CD4-positive, alpha-beta T cell treated with Interleukin-1 beta for 1 hour (primary cell): ENCODE measurements at places on chromosomes 7 and 10.

DNA sequence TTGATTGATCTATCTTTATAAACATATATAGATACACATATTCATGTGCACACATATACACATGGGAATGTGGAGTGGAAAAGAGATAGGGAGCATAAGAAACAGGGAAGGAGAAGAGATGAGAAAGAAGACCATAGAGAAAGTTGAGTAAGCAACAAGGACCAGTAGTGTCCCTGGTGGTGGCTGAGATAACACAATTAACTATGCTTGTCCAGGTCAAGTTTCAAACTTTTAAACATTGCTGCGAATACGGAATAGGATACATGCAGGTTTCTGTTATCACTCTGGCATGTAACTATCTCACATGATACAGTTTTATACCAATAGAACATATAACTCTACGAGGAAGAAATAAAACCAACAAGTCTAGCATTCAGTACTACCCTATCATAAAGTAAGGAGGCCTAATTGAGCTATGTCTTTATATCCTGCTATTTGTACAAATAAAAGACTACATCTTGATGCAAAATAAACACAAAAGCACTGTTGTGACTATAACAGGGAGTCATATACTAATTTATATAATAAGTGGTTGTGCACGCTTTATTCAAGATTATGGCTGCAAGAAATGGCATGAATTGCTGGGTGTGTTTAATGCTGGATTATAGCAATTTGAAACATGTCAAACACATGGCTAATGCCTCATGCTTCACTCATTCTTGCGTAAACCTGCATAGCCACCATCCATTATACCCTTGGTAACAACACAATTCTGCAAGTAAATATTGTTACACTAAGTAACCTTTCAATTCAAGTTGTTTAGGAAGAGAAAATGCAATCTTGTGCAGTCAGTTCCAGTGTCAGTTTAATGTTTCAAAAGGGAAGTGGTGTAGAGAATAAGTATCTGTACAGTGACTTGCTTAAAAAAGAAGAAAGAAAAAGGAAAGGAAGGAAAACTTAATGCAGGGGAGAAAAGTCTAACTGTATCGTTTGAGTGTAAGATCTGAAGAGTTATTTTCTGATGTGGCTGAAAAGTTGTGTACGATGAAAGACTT is 8.2 kb downstream of the FOXP2 start:
- no peak for DNase-seq

DNA sequence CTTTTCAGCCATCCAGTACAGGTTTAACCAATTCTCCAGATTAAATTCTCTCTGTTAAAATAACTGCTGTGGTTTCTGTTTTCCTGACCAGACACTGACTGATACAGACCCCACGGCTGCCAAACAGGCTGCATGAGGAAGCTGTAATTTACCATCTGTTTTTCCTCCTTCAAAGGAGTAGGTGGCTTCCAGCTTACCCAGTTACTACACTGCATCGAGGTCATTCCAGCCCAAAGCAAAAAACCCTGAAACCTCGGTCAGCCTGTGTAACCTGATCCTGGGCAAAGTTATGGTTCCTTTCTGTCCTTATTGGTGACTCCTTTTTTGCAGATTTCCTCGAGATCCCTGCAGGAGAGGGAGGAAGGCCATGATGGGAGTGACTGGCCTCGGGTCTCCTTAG is 27.9 kb upstream of the LOXL4 start:
- DNase-seq: no peak

GRCh38 chr7:77349141-77349540 is 67.0 kb downstream of the GSAP start:
- DNase-seq: no peak

GRCh38 chr7:80954191-80954590 is 35.3 kb upstream of the SEMA3C start:
- no peak for DNase-seq

- no peak for DNase-seq
These were observed 1244.3 kb downstream of the REEP3 start for GRCh38 chr10:64765498-64765897.

DNA sequence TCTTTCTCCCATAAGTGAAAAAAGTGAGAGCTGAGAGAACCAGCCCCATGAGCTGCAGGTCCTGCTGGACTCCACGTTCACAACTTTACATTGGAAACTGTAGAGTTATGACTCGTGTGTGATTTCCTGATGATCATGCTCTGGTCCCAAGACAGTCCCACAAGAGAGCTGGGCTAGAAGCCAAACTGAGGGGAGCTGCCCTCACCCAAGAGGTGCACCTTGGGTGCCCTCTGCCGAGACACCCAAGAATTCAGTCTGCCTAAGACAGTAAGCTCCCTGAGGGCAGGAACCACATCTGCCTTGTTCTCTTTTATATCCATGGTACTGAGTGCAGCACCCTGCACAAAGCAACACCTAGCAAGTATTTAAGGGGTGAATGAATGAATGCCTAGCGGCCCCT is 112.8 kb upstream of the SFMBT2 start:
- DNase-seq: no peak

- DNase-seq: no peak
These were observed 4.4 kb downstream of the ZNHIT1 start for GRCh38 chr7:101222275-101222830.

DNA sequence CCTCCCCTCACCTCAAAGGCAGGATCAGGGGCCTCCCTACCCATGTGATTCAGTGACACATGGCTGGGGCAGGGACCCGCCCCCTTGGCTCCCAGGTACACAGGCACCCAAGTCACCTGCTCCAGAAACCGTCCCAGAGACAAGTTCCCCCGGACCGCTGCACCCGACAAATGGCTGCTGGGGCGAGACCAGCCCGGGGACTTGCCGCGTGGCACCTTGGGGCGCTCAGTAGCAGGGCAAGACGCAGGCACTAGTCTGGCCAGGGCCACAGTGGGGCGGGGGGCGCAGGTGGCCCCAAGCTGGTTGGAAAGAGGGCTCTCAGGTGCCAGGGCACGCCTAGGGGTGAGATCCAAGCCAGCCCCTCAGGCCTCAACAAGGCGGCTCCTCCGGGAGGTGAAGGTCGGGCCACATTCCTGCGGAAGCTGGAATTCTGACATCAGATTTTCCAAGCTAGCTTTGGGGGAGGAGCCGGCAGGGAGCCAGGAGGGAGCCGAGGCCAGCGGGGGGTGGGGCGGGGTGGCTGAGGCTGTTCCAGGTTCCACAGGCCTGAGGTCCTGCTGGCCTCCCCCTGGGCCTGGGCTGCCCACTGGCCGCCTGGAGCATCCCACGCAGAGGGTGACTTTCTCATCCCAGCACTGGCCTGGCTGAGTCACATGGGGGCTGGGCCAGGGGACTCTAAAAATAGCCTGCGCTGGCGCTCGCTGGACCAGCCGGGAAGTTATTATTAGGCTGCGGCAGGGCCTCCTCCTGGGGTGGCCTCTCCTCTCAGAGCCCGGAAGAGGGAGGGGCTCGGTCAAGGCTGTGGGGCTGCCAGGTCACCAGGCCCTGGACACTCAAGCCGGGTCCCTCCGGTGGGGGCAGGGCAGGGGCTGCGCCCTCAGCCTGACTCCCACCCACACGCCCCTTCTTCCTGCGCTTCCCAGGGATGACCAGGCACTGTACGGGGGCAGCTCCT is 20.5 kb upstream of the INPP5A start:
- DNase-seq: peak; percentile 33

DNA sequence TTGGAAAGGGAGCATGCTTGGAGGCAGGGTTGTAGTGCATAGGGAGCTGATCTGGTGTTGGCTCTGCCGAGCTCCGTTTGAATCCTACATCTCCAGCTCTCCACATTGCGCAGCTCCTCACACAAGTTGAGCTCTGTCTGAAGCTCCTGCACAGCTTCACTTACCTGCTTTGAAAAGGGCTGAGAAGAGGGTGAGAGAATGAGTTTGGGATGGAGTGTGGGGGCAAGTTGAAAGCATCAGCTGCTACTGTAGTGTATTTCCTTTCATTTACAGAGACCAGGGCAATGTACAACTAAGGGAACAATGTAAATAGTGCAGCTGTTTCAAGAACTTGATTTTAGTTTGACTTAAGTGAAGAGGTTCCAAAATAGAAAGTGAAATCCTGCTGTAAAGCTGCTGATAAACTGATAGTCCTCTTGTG is 88.5 kb downstream of the VTI1A start:
- no peak for DNase-seq

DNA sequence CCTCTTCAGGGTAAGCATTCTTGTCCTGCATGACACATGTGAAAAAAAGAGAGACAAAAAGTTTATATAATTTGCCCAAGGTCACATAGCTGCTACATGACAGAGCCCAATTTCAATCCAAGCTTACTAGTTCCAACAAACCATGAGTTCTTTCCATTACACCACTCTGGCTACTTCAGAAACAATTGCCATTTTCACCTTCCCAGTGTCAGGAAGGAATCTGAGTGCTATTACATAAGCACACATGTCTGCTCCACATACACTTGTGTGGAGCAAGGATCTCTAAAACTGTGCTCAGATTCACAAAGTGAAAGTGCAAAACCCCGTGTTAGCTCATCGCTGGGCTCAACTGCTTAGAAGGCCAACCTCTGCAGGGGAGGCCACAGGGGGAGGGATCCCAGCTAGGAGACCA is 356.2 kb upstream of the NFE2L3 start:
- DNase-seq: no peak

DNA sequence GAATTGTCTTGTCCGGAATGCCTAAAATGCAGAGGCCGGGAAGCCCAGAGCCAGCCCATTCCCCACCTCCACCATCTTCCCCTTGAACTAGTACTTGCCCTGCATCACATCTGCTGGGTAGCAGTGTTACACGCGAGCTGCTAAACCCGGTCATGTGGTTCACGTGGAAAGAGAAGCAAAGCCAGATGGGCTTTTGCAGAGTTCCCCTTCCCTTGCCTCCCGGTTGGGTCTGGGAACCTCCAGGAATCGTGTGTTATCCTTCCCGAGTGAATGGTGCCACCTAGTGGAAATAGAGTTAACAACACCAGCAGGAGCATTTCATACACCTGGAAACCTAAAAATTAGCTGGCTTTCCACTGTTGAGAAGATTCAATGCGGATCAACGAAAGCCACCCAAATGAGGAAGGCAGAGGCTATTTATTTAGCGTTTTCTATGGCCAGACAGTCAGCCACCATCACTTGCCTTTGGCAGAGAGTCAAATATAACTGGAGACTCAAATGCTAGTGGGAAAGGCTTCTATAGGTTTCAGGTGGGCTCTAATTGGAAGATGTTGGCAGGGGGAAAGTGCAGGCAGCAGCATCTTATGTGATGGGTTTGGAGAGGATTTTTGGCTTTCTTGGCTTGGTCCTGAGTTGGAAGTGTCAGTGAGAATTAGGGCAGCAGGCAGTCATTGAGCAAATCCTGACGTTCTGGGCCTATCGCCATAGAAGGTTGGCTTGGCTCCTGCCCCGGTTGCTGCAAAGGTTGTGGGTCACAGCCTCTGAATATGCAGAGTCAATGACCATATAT is 12.9 kb upstream of the DENND2A start:
- peak; percentile 18 for DNase-seq

DNA sequence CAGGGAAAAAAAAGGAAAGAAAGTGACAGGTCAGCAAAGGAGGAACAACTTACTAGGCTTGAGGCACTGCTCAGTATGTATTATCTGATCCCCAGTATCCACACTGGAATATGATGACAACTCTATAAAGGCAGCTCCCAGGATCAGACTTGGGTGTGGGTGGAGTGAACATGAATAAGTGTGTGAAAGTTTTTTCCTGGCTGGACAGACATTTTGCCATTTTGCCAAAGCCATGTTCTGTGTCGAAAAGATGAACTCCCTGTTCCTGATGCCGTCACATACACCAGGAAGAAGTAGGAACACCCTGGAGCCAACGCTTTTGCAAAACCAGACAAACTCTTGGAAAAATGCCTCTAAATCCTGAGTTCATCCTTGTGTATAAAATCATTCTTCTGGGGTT is 143.2 kb upstream of the MEOX2 start:
- DNase-seq: no peak

DNA sequence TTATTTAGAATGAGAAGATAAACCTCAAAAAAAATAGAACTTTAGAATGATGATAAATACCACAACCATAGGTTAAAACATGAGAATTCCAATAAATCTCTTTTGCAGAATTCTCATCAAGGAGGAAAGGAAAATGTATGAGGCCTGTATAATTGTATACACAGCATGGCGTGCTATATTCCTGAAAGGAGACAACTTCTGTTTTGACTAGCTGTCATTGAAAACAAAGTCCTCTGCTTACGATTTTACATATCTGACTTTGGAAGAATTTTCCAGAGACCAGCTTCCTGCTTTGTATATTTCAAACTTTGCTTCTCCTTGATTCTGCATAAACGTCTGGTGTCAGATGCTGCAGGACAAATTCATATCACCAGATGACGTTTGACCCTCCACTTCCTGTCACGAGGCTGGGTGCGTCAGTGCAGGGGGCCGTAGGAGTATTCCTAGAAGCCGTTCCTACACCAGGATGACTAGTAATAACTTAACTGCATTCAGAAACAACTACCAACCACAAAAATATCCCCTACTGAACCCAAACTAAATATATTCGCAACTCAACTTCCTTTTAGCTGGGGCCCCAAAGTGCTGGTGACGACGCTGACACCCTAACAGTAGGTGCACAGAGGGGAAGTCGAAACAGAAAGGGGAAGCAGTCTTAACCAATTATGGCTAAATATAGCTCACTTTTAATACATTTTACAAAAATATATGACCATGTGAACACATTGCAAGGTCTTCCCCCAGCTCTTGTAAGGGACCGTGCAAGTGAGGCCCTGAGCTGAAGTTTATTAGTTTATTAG is 178.6 kb upstream of the INHBA start:
- DNase-seq: peak; percentile 91

DNA sequence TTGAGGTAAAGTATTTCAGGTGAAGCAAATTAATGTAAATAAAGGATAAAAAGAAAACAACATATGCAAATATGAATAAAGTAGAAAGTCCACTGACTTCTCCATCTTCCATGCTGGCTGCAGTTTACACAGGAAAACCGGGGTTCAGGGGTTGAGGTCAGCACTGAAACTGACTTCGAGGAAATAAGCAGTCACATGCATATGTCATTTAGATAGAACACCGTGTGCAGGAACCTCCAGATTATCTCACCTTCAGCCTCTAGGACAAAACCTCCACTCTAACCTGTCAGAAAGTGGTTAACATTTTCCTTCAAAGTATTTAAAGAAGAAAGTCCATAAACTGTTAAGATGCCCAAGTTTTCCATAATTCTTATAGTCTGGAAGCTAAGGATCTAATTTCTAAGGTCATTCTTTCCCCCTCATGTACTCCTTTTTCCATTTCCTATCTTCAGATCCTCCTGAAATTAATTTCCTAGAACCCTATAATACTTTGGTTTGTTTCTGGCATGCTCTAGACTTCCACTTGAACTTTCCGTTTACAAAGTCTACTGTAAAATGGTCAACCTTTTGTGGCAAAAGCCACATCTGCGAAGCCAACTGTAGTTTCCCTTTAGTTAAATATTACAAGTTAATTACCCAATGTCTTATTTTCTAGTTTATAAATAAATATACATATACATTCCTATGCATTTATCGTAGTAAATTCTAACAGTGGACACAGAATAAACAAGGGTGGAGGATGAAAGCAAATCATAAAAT is 173.3 kb downstream of the RAPGEF5 start:
- DNase-seq: no peak

- DNase-seq: no peak
These were observed 314.8 kb downstream of the HPSE2 start for GRCh38 chr10:98920807-98921206.

GRCh38 chr10:8163824-8164223 is 109.3 kb downstream of the GATA3 start:
- DNase-seq: no peak

- no peak for DNase-seq
These were observed 248.9 kb downstream of the EXOC4 start for GRCh38 chr7:133501771-133502170.
